ENCODE measurements at places on chromosomes 3 and 15.

GRCh38 chr3:121794264-121794983, 40.4 kb downstream of the IQCB1 start:
- no peak for DNase-seq

- no peak for DNase-seq
Measured at GRCh38 chr15:51580385-51580784, 42.2 kb downstream of the DMXL2 start.

- no peak for DNase-seq
Measured at GRCh38 chr3:164326714-164327113, 751.6 kb downstream of the SI start.

GRCh38 chr3:113552851-113553250, 20.5 kb downstream of the SIDT1 start:
- DNase-seq, result no peak

- no peak for DNase-seq
Measured at GRCh38 chr3:130316169-130316568, 29.3 kb upstream of the COL6A5 start.

All from non-pigmented ciliary epithelial cell (primary cell).